Activated CD4-positive, alpha-beta T cell treated with anti-CD3 and anti-CD28 coated beads, Interleukin-2, amount 10 ng/mL, durations not matched to agents 7 days and 5 days (primary cell): ENCODE measurements at places on chromosomes 6 and 20.
A peak's percentile ranks its signal among the peaks of the same experiment; 100 is the strongest.

DNA sequence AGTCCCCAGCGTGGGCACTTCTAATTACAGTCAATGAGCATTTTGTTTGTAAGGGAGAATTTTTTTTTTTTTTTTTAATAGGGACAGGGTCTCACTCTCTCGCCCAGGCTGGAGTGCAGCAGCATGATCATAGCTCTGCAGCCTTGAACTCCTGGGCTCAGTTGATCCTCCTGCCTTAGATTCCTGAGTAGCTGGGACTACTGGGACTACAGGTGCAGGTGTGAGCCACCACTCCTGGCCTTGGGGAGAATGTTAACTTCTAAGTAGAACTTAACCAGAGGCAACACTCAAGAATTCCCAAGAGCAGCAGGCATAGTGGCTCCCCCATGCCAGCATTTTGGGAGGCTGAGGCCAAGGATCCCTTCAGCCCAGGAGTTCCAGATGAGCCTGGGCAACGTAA, 52.9 kb upstream of the ZNF217 start:
- DNase-seq = no peak

DNA sequence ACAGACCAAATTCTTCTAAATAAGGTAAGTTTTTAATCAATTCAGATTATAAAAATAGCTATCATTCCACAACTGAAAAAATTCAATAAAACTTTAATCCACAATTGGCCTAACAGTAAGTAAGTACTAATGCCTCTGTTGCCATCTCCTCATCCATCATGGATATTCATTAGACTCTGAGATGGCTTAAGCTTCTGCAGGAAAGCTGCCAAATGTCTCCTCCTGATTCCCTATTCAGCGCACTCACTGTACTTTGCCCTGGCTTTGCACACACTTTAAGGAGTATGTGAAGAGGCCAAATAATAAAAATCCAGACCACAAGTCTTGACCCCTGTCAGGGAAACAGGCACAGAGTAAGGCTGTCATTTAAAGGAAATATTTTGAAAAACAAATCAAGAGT, 23.6 kb downstream of the PGM3 start:
- no peak for DNase-seq

DNA sequence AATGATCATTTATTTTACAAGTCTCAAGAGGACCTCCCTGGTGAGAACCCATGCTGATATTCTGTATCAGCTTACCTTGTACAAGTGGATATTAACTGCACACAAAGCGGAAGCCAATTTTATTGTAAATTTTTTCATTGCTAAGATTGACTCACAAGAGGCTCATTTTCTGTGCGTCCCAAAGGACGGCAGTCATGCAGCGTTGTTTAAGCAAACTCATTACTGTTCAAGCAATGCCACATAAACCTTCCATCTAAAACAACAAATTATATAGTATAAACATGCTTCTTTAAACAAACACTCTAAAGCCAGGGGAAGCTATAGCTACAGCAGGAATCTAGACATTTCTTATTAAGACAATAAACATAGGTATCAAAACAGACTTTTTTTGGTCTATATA, 575.3 kb downstream of the FRK start:
- DNase-seq = no peak

GRCh38 chr6:119871520-119871919, 522.0 kb upstream of the MAN1A1 start:
- no peak for DNase-seq

DNA sequence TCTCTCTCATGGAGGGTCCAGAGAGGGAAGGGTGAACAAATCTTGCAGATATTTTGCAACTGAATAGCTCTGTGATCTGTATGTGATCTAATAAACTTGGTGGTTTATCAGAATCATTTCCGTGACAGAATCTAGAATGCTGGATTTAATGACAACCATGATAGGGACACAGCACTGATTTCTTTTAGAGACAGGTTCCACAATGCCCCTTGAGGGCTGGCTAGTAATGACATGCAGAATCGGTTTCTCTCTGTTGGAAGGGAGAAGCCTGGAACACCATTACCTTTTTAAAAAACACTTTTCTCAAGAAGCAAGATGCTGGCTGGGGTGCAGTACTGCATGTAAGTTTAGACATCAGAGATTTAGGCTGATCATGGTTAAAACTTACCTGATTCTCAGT, 313.4 kb downstream of the CDH26 start:
- no peak for DNase-seq

- DNase-seq = no peak
These were observed 662 bp downstream of the ZNF343 start for GRCh38 chr20:2507875-2508630.

GRCh38 chr20:21511850-21512633, 1.8 kb downstream of the NKX2-2 start:
- no peak for DNase-seq

GRCh38 chr6:3176562-3177355, 19.4 kb upstream of the TUBB2A start:
- peak; percentile 23 for DNase-seq

GRCh38 chr6:130885392-130886192, 58.4 kb downstream of the SMLR1 start:
- peak; percentile 85 for DNase-seq

GRCh38 chr6:147126618-147127022, 77.6 kb upstream of the STXBP5 start:
- DNase-seq = no peak

- DNase-seq = no peak
These were observed 466.6 kb upstream of the AGPAT4 start for GRCh38 chr6:161740486-161740885.

- no peak for DNase-seq
These were observed 49.2 kb downstream of the RARS2 start for GRCh38 chr6:87540539-87540938.

DNA sequence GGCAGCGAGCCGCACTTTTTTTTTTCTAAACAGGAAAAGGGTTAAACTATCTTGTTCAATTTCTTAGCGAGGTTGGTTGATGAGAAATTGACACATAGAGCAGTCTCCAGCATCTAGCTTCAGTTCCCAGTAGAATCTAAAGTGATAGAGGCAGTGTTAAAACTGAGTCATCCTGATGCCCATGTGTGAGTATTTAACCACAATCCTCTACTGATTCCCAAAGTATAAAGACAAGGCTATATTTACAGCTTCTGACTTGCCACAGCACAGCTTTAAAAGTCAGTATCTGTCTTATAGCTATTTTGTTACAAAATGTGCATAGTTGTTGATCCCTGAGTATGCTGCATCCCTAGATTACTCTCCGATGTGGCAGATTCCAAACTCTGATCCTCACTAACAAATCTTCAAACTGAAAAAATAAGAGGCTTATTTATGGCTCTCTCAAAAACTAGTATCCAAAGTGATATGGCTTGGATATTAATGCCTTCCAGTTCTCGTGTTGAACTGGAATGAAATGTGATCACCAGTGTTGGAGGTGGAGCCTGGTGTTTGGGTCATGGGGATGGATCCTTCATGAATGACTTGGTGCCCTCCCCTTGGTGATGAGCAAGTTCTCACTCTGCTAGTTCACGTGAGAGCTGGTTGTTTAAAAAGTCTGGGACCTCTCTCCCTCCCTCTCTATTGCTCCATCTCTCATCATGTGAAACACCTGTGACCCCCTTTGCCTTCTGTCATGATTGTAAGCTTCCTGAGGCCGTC, 13.1 kb upstream of the POPDC3 start:
- DNase-seq = no peak

DNA sequence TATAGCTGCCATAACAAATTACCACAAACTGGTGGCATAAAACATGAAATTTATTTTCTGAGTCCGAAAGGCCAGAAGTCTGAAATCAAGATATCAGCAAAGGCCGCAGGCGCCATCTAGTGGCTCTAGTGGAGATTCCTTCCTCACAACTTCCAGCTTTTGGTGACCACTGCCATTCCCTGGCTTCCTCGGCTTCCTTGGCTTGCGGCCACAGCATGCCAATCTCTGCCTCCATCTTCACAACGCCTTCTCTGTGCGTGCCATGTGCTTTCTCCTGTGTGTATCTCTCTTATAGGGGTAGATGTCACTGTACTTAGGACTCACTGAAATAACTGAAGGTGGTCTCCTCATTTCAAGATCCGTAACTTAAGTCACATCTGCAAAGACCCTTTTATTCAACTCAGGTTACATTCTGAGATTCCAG, 5.4 kb upstream of the PLAGL1 start:
- DNase-seq = peak; percentile 62

DNA sequence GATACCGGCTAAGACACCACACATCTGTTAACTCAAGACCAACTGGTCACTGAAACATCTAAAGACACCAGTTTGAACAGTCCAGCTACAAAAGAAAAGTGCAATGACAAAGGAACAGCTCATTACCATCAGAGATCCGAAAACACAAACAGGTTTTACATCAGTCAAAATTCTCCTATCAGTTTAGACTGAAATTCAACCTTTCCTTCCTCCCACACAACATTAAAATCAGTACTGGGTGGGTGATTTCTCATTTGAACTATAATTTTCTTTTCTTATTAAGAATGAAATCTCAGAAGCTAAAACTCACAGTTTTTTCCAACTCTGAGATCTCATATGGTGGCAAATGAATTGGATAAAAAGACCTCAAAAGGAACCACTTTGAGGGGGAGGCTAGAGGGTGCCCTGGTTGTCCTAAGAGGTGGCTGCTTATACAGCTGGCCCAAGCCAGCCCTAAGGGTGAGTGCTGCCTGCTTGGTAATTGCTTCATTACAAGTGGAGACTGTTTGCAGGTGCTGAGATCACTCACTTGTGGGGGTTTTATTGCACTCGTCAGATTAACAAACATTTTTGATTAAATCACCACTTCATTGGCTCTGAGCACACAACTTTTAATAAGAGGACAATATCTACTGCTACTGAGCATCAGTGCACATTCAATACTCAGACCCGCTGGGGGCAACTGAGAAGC, 4.3 kb downstream of the CCDC167 start:
- DNase-seq = no peak

- no peak for DNase-seq
These were observed 9.9 kb downstream of the SERPINB6 start for GRCh38 chr6:2961506-2961905.

GRCh38 chr20:49669601-49670189, 44.0 kb downstream of the B4GALT5 start:
- peak; percentile 45 for DNase-seq

GRCh38 chr6:352474-352873, 39.1 kb upstream of the IRF4 start:
- no peak for DNase-seq

GRCh38 chr20:63444548-63444947, 27.9 kb downstream of the KCNQ2 start:
- DNase-seq = no peak

GRCh38 chr6:15962449-15962764, 166.5 kb upstream of the MYLIP start:
- DNase-seq = peak; percentile 12

GRCh38 chr6:12968290-12968689, 251.7 kb downstream of the PHACTR1 start:
- no peak for DNase-seq

DNA sequence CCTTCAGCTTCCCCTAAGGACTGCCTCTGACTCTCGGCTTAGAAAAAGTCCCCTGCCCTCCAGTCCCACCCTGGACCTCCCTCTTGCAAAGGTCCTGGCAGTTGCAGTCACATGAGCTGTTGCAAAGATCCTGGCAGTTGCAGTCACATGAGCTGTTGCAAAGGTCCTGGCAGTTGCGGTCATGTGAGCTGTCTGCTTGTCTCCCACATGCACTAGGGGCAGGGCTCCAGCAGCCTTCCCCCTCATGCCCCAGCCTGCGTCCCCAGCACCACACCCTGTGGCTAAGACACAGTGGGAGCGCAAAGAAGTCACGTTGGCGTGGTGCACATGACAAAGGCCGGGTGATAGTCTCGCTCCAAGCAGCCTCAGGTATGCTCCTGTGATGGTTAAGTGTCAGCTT, 82.9 kb downstream of the ZNF217 start:
- DNase-seq = no peak

- DNase-seq = no peak
These were observed 613.5 kb downstream of the PHF3 start for GRCh38 chr6:64249115-64249514.

GRCh38 chr6:109861946-109862345, 116.2 kb upstream of the GPR6 start:
- DNase-seq = no peak

GRCh38 chr6:133360194-133360593, 119.0 kb downstream of the EYA4 start:
- no peak for DNase-seq

DNA sequence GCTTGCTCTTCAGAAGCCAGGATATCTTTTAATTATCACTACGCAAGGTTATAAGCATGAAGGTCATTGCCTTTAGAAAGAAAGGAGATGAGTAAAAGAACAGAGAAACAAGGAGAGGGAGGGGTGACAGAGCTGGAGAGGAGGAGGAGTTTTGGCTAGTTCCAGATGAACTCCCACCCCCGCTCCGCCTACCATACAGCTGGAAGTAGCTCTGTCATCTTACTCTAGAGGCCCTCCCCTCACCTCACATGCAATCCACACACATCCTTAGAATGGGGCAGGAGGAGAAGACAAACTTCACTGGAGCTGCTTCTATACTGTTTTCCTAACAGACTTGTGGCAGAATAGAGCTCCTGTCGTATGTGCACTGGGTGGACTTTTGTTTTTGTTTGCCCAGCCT, 144.7 kb downstream of the SCML4 start:
- no peak for DNase-seq

GRCh38 chr20:1376408-1377270, 16.2 kb downstream of the FKBP1A start:
- no peak for DNase-seq

DNA sequence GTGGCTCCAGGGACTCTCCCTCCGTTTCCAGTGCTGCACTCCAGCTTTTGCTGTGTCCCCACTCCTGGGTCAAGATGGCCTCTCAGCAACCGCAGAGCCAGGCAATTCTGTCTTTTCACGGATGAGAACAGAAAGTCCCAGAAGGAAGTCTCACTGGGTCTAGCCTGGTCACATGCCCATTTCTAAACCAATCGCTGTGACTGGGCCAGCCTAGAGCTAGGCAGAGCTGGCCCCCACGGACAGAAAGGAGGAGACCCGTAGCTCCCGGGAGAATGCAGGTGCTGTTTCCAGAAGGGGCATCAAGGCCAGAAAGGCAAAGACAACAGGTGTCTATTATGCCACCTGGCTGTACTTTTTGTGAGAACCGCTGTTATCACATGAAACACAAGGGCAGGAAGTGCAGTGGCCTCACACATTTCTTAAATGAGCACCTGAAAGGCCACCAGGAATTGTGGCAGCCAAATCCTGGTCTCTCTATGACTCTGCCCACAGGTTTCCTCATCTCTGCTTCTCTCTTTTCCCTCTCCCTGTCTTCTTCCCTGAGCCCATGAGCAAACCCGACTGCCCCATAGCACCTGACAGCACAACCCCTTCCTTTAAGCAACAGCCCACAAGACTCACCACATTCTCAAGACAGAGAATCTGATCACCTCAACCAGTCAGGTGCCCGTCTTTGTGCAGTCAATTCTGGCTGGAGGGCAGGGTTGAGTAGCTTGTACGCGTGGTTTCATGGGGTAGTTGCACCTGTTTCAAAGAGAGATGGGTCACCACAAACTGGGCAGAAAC, 37.1 kb upstream of the B4GALT5 start:
- DNase-seq = peak; percentile 26

GRCh38 chr6:32887616-32888015, 33.6 kb downstream of the PSMB9 start:
- no peak for DNase-seq

- no peak for DNase-seq
These were observed 3.3 kb downstream of the PI16 start for GRCh38 chr6:36957773-36958271.
